ENCODE measurements at places on chromosomes 4 and X. TPM values are rescaled to one million over a fixed set of nuclear protein-coding genes. Genes with fewer than 3 reads are reported as not detected.

MID1 gene
- 22.6 TPM for polyA plus RNA-seq

DNA sequence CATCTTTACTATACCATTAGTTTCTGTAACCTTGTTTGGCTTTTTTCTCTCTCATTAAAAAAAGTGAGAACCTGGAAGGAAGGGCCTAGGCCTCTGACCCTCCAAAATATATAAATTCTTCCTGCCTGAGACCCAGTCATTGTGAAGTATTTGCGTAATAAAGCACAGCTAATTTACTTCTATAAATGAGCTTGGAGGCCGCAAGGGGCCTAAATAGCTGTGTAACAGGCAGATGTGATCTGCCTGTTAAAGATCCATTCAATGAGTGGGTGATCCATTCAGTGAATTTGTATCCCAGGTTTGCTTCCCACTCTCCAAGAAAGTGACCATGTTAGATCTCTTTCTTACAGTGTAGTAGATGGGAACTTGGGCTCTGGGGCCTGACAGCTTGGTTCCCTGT, 595 bp upstream of the PYURF start:
- no peak for DNase-seq

DNA sequence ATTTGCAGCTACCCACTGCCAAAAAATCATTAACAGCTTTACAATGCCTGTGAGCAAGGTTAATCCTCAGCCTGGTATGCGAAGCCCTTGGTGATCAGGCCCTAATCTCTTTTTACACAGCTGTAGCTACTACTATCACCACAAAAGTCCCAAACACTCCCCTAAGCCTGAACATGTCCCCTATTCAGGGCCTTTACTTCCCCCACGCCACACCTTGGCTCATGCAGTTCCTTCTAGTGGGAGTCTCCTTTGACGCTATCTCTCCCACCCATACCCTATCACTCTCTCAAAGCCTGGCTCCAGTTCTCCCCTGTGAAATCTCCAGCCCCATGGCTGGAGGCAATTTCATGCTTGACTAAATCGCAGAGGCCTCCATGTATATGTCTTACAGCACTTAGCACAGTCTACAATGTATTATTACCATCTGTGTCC, 90.6 kb upstream of the CBR4 start:
- no peak for DNase-seq

GRCh38 chrX:119190091-119190681, 45.9 kb upstream of the PGRMC1 start:
- no peak for DNase-seq

DNA sequence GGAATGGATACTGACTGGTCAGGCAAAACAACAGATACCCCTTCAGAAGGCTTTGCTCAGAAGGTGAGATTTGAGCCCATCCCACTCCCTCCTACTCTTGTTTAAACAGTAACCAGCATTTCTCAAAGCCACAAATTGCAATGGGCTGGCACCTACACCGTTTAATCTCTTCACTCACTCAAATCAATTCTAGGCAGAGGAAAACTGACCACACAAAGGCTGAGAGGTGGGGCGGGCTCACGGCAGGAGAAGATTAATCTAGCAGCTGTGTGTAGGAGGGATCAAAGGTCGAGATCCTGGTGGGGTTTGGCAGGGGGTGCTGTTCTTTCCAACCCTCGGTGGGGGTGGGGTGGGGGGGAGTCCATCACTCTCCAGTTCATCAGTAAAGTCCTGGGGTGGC, 622.4 kb downstream of the BCOR start:
- DNase-seq = no peak

DNA sequence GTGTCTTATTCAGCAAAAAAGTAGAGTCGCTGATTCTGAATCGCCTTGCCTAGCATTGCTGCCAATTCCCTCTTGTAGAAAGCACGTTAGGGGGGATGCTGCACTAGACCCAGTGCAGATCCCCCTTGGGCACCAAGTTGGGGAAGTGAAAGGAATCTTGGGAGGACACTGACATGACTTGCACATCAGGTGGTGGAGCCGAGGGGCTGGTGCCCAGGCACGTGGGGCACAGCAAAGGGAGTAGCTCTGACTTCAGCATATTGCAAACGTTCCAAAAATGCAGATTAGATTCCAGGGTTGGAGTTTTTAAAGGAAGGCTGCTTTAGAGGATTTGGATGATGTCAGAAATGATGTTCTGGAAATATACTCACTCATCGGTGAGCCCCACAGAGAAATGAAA, 47.4 kb upstream of the GPM6B start:
- no peak for DNase-seq

Data from right renal cortex interstitium (tissue), 3 donors.